GM10248 (cell line): ENCODE measurements at places on chromosomes 7 and 10.

DNA sequence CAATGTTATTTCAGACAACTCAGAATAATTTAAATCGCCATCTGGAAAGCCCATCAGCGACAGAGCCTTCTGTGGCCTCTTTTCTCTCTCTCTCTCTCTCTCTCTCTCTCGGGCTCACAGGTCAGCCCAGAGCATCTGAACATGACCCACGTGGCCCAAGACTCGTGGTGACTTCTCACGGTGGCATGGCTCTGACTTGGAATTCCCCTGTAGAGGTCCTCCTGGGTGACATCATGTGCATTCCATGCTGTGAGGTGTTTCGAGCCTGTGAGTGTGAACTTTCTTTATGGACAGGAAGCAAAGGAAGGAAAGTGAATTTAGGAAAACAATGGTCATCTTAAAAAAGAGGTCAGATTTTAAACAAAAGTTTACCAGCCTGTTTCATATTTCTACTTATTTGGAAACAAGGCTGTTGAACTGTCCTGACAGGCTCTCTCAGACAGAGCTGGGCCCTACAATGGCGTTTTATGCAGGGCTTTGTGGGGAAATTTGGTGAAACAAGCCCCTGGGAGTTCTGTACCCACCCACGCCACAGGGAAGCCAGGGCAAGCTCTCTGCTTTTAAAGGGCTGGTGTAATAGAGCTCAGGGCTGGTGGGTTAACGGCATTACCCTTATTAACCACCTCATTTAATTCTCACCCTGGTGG, 359.7 kb upstream of the ZNF32 start:
- DNase-seq: peak; percentile 56

DNA sequence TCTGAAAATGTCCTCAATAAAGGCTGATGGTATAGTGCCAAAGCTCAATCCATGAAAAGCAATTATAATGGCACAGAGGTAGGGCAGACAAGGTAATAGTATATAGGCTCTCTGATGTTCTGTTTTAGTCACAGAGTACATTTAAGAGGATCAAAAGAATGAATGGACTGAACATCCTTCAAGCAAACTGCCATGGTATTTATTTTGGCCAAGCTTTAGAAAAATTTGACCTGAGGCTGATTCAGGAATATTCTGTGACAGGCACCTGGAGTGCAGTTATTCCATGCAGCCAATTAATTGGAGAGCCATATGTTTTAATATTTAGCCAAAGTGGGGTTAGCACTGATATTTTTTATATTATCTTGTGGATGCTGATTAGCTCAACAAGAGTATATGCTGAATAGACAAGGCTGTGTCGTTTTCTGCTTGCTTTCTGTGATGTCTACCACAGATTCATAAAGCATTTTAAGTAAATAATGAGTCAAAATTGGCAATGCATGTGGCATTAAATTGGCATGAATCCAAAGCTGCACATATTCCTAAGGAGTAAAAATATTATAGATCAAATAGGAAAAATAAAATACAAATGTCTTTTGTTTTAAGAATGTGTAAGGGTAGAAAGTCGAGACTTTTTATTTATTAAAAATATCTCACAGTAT, 177.4 kb downstream of the PCLO start:
- DNase-seq: no peak

GRCh38 chr7:133646472-133647315, 393.8 kb downstream of the EXOC4 start:
- no peak for DNase-seq

- DNase-seq: no peak
These were observed 21.8 kb upstream of the AKR1B1 start for GRCh38 chr7:134480730-134481129.
